Activated CD4-positive, alpha-beta T cell treated with anti-CD3 and anti-CD28 coated beads, Interleukin-2, amount 10 ng/mL, durations not matched to agents 24 days and 14 days (primary cell): ENCODE measurements at places on chromosomes 5 and 9. TPM values are rescaled to one million over a fixed set of nuclear protein-coding genes. Genes with fewer than 3 reads are reported as not detected.
A peak's percentile ranks its signal among the peaks of the same experiment; 100 is the strongest.

DNA sequence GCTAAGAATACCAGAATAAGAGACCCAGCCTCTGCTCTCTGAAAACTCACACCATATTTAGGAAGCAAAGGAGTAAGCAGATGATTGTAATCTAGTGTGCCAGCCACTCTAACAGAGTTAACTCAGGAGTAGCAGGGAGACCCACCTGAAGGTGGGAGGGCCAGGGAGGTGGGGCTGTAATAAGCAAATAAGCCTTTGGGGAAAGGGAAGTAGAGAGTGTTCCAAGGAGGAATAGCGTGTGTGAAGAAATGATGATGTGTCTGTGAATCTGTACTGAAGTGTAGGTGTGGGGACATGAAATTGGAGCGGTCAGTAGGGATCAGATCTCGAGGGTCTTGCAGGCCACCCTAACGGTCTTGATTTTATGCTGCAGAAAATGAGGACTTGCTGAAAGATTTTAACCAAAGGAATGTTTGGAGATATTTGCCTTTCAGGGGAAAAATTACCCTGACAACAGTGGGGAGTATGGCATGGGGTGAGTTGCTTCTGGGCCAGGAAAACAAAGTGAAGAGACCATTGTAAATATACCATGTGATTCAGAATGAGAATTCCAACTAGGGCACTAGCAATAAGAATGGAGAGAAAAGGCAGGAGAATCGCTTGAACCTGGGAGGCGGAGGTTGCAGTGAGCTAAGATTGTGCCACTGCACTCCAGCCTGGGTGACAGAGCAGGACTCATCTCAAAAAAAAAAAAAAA, 44.1 kb upstream of the FSD1L start:
- no peak overlapping the region for H3K27ac ChIP-seq
- H3K4me3 ChIP-seq, result no peak overlapping the region
- no peak for DNase-seq
- peaks cover 62% of the 10 kb centered on the region for H3K27me3 ChIP-seq

DNA sequence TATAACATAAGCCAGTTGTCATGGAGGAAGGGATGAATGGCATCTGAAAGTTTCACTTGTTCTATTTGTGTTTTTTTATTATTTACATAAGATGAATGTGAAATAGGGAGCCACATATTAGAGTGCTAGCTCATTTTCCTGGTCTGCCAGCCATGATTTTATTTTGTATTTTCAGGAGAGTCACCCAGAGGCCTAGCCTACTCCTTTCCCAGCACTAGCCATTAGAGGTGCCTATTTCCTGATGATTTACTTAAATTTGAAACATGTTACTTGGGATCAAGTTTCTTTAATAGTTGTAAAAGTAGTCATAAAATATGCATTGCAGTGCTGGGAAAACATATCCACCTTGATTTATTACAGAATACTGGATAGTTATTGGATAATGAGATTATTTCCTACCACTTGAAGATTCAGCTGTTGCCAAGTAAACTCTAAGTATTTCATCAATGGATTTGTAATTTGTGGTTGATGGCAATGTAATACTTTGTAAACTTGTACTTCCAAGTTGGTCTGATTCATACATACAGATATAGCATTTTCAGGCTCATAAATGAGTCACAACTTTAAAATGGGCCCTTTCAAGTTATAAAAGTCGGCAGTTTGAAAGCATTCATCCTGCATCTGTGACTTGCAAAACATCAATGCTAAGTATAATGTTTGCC, 50.8 kb downstream of the KCNN2 start:
- H3K36me3 ChIP-seq, result no peaks in the 10 kb centered on the region
- H3K27ac ChIP-seq, result no peak overlapping the region
- no peak overlapping the region for H3K4me3 ChIP-seq
- DNase-seq, result no peak
- no peaks in the 10 kb centered on the region for H3K4me1 ChIP-seq
- H3K27me3 ChIP-seq, result no peaks in the 10 kb centered on the region

- H3K27ac ChIP-seq, result no peak overlapping the region
- H3K27me3 ChIP-seq, result peaks cover 14% of the 10 kb centered on the region
- H3K4me3 ChIP-seq, result no peak overlapping the region
- peaks cover 12% of the 10 kb centered on the region for H3K4me1 ChIP-seq
- H3K36me3 ChIP-seq, result no peaks in the 10 kb centered on the region
These were observed 17.8 kb downstream of the RGS3 start for GRCh38 chr9:113481176-113481787.

DNA sequence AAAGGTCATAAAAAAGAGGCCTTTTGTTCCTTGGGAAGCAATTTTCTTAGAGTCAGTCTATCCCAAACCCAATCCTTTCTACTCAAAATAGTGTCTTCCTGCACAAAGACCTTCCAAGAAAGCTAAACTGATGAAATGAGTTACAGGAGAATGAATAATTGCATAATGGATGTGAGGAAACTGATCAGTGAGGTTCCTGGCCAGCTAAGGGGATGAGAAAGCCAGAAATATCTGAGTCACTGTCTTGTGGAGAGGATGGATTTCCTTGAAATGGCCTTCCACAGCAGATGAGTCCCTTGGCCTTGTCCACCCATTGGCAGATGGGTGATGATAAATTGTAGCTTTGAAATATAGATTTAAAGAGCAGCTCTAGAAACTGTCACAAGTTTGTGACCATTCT, 756.1 kb downstream of the DNAH5 start:
- no peak for DNase-seq
- H3K36me3 ChIP-seq, result no peaks in the 10 kb centered on the region
- H3K27me3 ChIP-seq, result no peaks in the 10 kb centered on the region
- no peak overlapping the region for H3K27ac ChIP-seq

DNA sequence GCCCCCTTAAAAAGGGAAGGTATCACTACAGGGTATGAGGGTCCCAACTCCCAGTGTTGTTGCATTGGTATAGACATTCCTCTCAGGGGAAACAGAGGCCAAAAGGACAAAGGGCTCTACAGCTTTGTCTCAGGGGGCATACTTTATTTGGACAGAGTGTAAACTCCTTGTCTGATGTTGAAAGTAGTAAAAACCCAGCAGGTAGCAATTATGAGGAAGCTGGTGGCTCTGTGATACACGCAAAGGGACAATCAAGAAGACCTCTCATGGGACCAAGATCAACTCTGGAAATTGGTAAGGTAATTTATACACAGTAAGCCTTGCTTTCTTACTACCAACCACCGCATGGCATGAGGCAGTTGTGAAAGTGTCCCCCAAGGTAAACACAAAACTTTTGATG, 764.6 kb downstream of the CDH12 start:
- H3K4me3 ChIP-seq, result no peak overlapping the region
- no peaks in the 10 kb centered on the region for H3K27me3 ChIP-seq
- DNase-seq, result no peak
- H3K4me1 ChIP-seq, result no peaks in the 10 kb centered on the region
- H3K36me3 ChIP-seq, result no peaks in the 10 kb centered on the region

The CCL27 gene
- 0.52 and 0.70 TPM in 2 replicates for total RNA-seq

The PRDM9 gene
- total RNA-seq, result not detected in 2 replicates

DNA sequence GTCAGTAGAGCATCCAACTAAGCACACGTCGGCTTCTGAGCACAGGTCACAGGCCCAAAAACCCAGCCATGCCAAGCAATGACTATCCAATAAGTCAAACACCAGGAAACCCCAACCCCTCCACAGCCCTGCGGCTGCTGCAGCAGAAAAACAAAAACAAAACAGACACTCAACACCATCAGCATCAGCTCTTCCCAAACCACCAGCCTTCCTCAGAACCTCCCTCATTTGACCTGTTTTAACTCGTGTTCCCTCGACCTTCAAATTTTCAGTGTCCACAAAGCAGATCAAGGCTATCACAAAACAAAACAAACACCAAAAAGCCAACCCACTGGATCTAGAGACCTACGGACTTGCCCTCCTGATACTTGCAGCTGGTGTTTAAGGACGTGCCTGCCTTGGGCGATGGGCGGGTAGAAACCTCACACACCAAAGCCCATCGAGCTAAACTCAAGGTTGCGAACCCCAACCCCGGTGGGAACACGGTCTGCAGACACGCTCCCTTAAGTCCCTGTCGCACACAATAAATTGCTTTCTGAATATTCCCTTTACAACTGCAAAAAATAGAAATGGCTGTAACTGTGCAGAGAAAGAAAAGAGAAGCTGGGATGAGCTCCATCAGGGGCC, 247.1 kb upstream of the ANKRD55 start:
- peak overlapping the region; percentile 72 for H3K4me3 ChIP-seq
- H3K4me1 ChIP-seq, result peaks cover 38% of the 10 kb centered on the region
- H3K36me3 ChIP-seq, result no peaks in the 10 kb centered on the region
- DNase-seq, result peak; percentile 84
